ENCODE measurements at places on chromosomes 13 and 19.

DNA sequence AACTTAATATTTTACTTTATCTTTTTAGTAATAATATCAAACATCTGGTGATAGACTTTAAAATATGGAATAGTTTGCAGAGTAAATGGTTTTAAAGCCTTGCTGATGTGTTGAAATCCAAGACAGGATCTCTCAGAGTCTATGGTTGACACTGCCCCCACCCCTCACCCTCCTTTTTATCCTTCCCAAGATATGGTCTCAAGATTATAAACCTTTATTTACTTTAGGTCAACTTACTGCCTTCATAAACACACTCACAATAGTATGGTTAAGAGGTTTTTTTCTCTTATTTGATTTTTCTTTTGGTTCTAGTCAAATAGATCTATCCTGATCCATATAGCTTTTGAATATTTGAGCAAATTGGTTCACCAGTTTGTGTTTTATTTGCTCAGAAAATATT is 39.0 kb downstream of the PAN3 start:
- DNase-seq, result no peak

- no peak for DNase-seq
These were observed 3.5 kb upstream of the C19orf25 start for GRCh38 chr19:1482361-1483130.

- no peak for DNase-seq
These were observed 10.2 kb downstream of the COLGALT1 start for GRCh38 chr19:17565611-17566010.

DNA sequence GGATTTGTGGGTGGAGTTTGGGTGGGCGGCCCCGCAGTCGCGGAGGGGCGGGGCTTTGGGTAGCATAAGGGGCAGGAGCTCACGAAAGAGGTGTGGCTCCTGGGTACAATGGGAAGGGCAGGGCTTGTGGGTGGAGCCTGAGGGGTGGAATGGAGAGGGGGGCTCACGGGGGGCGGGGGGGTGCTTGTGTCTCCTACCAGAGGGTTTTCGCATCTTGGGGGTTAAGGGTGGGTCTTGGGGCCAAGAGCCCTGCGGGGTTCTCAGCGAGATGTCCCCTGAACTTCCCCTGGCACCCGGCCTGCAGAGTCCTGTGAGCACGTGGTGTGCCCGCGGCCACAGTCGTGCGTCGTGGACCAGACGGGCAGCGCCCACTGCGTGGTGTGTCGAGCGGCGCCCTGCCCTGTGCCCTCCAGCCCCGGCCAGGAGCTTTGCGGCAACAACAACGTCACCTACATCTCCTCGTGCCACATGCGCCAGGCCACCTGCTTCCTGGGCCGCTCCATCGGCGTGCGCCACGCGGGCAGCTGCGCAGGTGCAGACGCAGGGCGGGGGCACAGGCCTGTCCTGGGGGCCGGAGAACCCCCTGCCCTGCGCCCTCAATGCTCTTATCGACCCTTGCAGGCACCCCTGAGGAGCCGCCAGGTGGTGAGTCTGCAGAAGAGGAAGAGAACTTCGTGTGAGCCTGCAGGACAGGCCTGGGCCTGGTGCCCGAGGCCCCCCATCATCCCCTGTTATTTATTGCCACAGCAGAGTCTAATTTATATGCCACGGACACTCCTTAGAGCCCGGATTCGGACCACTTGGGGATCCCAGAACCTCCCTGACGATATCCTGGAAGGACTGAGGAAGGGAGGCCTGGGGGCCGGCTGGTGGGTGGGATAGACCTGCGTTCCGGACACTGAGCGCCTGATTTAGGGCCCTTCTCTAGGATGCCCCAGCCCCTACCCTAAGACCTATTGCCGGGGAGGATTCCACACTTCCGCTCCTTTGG is 5.1 kb downstream of the FSTL3 start:
- peak; percentile 90 for DNase-seq

GRCh38 chr13:113528813-113529180 is 38.3 kb upstream of the DCUN1D2 start:
- DNase-seq, result no peak

DNA sequence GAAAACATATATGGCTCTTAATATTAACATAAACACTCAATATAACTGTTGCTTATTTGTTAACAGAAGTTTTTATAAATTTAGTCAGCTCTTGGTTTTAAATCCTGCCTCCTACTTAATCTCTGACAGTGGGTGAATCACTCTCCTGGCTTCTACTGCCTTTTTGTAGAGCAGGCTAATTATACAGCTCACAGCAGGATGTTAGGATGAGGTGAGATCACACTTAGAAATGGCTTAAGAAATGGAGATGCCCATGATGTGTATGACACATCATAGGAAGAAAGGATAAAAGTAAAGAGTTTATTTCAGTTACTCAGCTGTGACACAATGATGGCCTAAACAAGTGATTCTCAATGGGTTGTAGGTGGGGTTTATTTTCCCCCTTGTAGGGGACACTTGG is 345.6 kb downstream of the SPRY2 start:
- no peak for DNase-seq

DNA sequence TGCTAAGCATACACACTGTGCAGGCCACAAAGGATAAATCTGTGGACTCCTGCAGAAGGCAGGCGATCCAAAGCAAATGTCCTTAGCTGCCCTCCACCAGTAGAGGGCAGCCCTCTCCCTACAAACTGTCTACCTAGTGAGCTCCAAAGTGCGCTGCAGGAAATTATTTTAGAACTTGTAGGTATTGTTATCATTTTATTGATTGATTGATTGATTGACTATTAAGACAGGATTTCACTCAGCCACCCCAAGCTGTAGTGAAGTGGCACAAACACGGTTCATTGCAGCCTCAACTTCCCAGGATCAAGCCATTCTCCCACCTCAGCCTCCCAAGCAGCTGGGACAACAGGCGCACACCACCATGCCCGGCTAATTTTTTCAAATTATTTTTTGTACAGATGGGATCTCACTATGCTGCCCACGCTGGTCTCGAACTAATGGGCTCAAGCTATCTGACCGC is 37.3 kb downstream of the RNF6 start:
- peak; percentile 31 for DNase-seq

GRCh38 chr19:54453921-54454780 is 5.2 kb downstream of the LENG8 start:
- no peak for DNase-seq

DNA sequence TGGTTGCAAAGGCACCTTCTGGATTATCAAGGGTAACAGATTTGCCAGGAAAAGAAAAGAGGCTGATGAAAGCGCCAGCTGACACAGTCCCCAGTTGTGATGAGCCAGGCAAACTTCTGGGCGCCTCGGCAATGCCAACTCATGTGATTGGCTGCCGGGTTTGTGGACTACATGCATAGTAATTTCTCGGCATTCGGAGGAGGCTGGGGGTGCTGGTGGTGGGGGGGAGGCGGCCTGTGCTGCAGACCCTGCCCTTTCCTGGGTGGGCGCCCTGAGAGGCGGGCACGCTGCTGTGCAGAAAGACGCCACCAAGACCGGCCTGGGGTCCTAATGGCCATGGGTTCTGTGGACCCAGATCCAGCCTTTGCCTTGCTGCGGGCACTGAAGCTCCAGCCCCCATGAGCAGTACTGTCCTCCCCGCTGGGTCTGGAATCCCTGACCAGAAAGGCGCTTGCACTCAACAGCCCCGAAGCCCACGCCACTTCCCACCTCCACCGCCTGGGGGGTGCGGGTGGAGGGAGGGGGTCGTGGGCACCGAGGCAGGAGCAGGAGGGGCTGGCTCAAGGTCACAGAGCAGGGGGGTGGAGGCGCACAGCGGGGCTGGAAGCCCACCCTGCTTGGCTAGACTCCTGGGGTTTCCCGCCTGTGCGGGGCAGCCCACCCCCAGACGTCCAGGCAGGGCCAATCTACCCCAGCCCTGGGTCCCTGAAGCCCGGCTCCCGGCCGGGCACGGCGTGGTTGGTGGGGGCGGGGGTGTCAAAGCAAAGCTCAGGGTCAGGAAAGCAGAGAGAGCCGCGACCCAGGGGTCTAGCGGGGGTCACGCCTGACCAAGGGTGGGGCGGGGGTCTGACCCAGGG is 1.0 kb downstream of the DIRAS1 start:
- DNase-seq, result no peak

- DNase-seq, result no peak
These were observed 51.2 kb downstream of the COLGALT1 start for GRCh38 chr19:17606590-17607185.

DNA sequence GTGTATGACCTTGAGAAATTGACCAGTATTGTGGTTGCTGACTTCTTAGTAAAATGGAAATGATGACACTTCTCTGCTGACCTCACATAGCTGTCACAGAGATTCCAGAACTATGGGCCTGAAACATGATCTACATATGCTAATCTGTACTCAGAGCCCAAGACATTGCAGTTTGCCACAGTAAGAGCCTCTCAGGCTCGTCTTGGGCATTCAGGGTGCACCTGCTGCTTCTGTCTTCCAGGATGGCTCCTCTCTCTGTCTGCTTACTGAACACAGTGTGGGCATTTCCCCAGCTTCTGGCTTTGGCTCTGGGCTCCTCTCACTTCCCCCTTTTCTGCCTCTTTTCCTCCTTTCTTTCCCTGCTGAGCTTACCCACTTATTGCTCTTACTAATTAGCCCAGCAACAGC is 22.3 kb upstream of the SLC46A3 start:
- no peak for DNase-seq

DNA sequence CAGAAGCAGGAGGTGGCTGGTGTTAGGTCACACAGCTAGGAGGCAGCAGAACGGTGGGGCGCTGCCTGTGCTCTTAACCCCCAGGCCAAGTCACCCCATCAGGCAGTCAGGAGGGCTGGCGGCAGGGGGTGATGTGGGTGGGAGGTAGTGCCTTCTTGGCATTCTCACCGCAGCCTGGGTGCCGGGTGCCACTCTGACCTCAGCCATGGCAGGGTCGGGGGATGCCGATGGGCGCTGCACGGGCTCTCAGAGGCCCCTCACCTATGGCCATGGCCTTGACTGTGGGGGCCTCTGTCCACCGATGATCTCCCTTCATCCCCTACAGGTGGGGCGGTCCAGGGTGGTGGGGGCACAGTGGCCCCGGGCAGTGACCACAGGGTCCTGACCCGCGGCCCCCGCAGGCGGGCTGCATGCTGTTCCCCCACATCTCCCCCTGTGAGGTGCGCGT is 5.6 kb downstream of the PTOV1 start:
- DNase-seq, result no peak

DNA sequence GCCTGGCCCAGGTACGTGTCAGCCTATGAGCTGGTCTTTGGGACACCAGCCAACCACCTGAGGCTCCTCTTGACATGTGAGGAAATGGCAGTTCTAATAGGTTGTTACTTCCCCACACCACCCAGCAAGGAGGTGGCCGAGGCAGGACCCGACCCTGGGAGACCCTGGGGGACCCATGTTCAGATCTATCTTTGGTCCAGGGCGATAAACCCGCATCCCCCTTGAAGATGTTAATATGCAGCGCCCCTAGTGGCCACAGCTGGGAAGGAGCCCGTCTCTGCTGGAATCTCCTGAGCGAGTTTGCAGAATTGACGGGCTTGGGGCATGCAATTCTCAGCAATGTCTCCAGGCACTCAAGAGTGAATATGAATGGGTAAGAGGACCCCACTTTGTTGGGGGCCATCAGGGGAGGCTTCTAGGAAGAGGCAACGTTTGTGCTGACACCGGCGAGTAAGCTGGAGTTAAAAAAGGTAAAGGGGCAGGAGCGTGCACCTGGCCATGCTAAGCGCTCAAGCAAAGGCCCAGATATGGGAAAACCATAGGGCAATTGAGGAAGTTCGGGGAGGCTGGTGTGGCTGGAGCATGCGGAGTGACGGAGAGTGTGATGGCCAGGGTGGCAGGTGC is 1.5 kb upstream of the MYO1F start:
- DNase-seq, result peak; percentile 63

GRCh38 chr19:1418951-1419738 is 11.8 kb downstream of the DAZAP1 start:
- no peak for DNase-seq

DNA sequence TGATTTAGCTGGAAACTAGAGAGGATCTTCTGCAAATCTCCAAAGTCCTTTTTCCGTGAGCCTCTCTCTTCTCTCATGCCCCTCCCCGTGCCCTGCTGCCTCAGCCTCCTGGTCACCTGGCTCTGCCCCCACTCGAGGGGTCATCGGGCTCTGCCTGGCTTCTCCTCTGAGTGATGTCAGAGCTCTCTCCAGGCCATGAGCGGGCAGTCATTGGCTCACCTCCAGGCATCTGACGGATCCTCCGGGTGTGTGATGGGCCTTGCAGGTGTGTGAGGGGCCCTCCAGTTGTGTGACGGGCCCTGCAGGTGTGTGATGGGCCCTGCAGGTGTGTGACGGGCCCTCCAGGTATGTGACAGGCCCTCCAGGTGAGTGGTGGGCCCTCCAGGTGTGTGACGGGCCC is 10.3 kb upstream of the GAS6 start:
- DNase-seq, result no peak

- no peak for DNase-seq
These were observed 96.8 kb upstream of the WASF3 start for GRCh38 chr13:26460648-26461047.

- DNase-seq, result no peak
These were observed 1890.9 kb downstream of the PCDH9 start for GRCh38 chr13:65339241-65339640.

GRCh38 chr13:71712988-71713653 is 153.9 kb downstream of the DACH1 start:
- no peak for DNase-seq

GRCh38 chr19:13085666-13086065 is 17.0 kb downstream of the LYL1 start:
- DNase-seq, result no peak

GRCh38 chr13:104106705-104107393 is 1040.6 kb upstream of the SLC10A2 start:
- DNase-seq, result no peak

DNA sequence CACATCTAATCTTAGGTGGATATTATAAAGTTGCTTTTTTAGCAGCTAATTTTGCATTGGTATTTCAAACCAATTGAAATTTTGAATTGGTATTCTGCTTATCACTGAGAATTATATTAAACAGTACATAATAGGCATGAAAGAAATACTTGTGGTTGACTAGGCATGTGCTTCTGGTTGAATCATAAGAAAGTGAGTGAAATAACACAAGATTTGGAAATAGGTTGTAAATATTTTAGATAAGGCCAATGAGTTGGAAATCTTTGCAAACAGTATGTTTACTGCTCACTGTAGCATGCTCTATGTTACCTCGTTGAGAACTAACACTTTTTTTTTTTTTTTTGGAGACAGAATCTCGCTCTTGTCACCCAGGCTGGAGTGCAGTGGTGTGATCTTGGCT is 66.8 kb upstream of the RFC3 start:
- no peak for DNase-seq

DNA sequence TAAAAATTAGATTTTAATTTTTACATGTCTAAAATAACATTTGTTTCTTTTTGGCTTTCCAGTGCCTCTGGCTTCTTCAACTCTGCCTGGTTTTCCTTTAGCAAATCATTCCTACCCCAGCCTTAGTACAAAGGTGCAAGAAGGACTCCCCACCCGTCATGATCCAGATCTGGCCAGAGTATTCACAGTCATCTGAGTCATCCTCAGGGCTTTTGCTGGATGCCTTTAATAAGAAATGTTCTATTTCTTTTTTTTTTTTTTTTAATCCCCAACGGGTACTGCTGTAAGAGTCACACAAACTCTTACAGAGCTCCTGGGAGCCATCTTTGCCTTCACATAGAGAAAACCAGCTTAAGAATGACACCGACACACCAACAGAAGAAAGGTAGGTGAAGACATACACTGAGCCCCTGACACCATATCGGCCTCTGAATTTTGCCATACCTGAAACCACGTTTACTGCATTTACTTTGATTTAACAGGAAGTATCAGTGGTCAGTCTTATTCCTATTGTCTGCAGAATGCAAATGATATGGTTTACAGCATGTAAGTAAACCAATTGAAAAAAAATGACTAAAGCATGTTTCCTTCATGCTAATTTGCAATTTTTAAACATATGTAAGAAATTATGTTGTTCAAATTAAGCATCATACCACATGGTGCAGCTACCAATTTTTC is 184.4 kb downstream of the NALCN start:
- DNase-seq, result no peak

All from stimulated activated CD4-positive, alpha-beta T cell treated with anti-CD3 and anti-CD28 coated beads, Interleukin-15, amount 100 ng/mL, for 1 hour (primary cell).